ENCODE measurements at places on chromosomes 1 and 21.

GRCh38 chr1:93093332-93094006 is 14.4 kb downstream of the MTF2 start:
- DNase-seq, result no peak

DNA sequence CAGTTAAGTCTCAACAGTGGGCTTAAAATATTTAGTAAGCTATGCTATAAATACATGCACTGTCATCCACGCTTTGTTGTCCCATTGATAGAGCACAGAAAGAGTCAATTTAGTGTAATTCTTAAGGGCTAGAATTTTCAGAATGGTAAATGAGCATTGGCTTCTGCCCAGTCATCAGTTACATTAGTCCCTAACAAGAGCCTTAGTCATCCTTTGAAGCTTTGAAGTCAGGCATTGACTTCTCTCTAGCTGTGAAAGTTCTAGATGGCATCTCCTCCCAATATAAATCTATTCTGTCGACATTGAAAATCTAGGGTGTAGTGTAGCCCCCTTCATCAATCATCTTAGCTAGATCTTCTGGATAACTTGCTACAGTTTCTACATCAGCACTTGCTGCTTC is 12.0 kb upstream of the LPGAT1 start:
- no peak for DNase-seq

DNA sequence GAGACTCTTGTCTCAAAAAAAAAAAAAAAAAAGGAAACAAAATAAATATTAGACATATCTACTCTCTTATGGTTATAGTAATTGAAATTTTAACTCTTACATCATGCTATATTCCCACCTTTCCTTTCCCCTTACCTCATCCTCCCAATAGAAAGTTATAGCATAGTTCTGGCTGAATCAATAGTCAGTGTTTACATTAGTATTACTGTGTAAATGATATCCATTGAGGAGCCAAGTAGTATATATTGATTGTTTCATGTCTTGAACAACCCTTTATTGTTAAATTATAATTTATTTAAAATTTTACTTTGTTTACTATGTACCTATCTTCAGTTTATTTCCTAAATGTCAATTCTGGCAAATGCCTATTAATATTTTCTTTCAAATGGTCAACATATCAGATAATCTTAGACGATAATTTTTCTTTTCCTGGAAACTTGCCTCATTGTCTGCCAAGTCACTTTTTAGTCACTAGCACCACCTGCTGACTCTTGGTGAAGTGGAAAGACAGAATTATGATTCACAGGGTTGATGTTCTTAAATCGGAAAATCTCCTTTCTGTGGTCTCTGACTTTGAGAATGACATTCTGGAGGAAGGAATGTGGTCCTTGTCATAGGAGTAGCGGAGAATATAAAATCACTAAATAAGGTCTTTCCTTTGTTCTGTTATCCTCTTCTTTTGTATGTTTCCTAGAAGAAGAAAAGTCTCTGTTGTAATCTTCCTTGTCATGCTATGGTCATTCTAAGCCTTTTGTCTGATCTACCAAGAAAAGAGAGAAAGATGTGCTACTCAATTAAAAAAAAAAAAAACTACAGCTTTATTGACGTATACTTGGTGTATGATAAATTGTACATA is 8.6 kb downstream of the HJV start:
- DNase-seq, result no peak

DNA sequence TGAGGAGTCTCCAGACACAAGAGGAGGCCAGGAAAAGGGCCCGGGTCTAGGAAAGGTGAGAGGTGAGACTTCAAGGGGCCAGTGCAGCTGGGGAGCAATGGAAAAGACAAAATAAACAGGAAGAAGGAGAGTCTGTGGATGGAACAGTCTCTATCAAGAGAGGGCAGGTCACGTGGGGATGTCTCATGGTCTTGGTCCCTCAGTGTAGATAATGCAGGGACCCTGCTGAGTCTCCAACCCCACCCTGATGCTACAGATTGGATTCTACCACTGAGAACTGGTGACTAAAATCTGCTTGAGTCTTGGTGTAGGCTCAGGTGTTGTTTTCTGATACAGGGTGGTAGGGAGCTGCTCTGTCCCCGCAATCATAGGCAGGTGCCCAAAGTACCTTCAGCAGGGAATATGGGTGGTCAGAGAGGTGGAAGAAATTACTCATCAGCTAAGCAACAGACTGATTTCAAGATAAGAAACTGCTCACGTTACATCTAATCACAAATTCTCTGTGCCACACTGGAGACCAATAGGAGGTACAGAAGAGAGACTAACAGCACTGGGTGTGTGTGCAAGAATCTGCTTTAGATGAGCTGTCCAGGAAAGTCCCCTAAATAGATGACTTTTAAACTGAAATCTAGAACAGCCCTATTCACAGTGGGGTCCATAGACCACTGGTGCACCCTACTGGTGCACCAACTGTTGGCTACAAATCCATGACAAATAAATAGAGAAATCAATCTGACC is 101.5 kb upstream of the TLR5 start:
- DNase-seq, result peak; percentile 15

GRCh38 chr21:20026543-20026942 is 971.7 kb upstream of the NCAM2 start:
- no peak for DNase-seq

All from stimulated activated CD4-positive, alpha-beta T cell treated with anti-CD3 and anti-CD28 coated beads, Interleukin-4, amount 100 ng/mL, for 1 hour (primary cell).